Bronchial epithelial cell (primary cell): ENCODE measurements at places on chromosomes 11 and 22. TPM values are rescaled to one million over a fixed set of nuclear protein-coding genes. Genes with fewer than 3 reads are reported as not detected.

ABCC8 gene
- total RNA-seq, result not detected in 2 replicates

ZBTB16 gene
- total RNA-seq, result 3.1 and 3.2 TPM in 2 replicates

RELT gene
- 2.9 and 3.4 TPM in 2 replicates for total RNA-seq

BACE1 gene
- 4.2 and 5.4 TPM in 2 replicates for total RNA-seq

FAM76B gene
- total RNA-seq, result 15.2 and 22.9 TPM in 2 replicates

GGTLC3 gene
- total RNA-seq, result not detected in 2 replicates

P4HA3 gene
- under 0.01 and 0.26 TPM in 2 replicates for total RNA-seq

SPDYC gene
- not detected in 2 replicates for total RNA-seq

MMP10 gene
- 4.2 and 4.9 TPM in 2 replicates for total RNA-seq

PRR33 gene
- not detected in 2 replicates for total RNA-seq

BTBD18 gene
- total RNA-seq, result not detected in 2 replicates

- peak; percentile 44 for DNase-seq
These were observed at the start of gene CDC42EP2 for GRCh38 chr11:65314501-65315203. Gene CDC42EP2 (plus strand): TSS chr11:65314866. CDS start chr11:65320899, 6,033 bp downstream.

DNA sequence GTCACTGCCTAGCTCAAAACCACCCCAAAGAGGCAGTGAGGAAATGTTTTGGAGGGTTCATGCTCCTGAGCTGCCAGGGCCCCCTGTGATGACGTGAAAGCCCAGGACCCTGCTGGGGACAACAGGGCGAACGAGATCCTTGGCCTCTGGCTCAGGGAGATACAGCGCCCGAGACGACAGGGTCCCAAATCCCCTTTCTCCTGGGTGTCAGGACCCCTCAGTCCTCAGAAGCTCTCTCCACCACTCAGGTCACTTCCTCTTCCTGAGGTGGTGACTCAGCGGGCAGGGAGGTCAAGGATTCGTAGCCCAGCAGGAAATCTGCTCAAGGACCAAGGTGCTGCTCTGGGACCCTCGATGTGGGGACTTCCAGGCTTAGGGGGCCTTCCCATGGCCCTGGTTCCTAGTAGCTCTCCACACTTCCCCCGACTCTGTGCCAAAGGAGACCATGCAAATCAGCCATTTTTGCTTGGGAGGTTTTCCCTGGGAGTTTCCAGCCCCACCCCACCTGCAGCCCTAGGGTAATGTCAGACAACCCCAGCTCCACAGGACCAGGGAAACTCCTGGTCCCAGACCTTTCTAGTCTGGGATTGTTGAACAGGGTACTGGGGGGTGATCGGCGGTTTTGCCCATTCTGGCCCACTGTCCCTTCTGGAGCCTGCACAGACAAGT, 12.8 kb downstream of the BCL9L start:
- peak; percentile 52 for DNase-seq

DNA sequence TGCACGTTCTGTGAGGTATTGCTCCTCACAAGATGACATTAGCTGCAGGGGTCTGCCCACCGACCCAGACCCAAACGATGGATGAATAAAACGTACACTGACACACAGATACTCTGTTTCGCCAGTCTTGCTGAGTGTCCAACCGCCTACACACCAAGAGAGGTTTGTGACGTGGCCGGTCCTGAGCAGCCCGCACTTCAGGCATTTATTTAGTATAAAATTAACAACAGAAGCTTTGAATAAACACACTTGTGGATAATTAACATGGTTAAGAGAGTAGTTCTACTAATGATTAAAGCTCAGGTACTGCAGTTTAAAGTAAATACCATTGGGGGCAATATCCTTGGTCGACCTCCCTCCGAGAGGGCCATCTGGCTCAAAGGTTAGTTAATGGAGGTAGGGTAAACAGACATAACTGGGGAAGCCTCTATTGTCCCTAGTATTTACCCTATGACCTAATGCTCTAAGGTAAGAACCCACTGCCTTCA, 75.7 kb downstream of the CCDC83 start:
- DNase-seq, result no peak

DNA sequence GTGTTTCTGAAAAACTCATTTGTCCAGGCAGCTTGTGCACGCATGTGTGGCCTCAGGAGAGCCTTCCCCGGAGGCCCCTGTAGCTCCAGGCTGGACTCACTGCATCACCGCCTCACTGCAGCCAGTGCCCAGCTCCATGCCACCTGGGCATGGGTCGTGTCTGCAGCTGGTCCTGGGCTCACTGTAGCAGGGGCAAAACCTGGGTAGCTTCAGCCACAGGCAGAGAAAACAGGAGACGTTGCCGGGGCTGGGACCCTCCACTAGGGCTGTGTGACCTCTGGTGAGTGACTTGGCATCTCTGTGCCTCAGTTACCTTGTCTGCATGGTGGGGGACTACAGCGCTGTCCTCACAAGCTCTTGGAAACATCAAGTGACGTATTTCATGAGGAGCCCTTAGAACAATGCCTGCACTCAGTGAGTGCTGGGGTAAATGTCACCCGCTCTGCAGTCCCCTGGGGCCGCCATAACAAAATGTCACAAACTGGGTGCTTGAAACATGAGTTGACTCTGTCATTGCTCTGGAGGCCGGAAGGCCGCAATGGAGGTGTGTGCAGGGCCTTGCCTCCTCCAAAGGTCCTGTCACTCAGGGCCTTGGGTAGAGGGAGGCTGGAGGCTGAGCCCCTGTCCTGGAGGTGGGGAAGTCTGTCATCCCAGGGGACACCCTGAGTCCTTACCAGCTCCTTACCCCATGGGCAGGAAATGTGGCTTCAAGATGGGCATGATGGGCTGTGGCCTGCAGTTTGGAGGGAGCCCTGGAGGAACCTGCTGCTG, 488.7 kb downstream of the TBC1D22A start:
- DNase-seq, result no peak

DNA sequence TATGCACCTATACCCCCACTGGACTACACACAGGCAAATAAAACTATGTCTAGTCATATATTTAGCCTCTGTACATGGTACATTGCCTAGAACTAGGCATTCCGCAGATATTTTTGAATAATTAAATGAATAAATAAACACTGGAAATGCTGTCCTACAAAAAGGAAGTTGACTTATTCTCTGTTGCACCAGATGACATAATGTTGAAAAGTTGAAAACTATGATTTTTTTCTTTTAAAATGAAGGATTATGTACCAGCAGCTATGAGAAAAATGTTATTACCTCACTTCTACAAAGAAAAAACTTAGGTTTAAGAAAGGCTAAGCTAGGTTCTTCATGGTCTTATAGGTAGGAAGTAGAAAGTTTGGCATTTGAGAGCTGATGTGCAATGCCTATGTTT, 856.6 kb downstream of the METTL15 start:
- no peak for DNase-seq

DNA sequence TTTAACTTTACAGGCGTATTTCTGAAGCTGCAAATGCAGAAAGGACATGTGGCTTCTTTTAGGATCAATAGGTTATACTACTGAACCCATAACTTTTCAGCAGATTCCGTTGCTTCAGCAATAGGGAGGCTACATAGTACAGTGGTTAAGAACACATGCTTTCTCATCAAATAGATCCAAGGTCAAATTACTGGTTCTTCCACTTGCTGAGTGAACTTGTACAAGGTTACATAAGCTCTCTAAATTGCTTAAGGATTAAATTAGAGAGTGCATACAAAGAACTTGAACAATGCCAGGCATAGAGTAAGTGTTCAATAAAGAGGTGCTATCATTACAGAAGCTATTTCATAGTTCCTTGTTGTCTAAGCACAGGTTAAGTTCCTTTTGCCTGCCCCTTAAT, 129.6 kb downstream of the BARX2 start:
- peak; percentile 26 for DNase-seq

GRCh38 chr11:95485115-95485900, 254.3 kb upstream of the SESN3 start:
- DNase-seq, result peak; percentile 97
